Lung (tissue), 17 donors: ENCODE measurements at places on chromosomes 5 and 9. TPM values are rescaled to one million over a fixed set of nuclear protein-coding genes. Genes with fewer than 3 reads are reported as not detected.

DNA sequence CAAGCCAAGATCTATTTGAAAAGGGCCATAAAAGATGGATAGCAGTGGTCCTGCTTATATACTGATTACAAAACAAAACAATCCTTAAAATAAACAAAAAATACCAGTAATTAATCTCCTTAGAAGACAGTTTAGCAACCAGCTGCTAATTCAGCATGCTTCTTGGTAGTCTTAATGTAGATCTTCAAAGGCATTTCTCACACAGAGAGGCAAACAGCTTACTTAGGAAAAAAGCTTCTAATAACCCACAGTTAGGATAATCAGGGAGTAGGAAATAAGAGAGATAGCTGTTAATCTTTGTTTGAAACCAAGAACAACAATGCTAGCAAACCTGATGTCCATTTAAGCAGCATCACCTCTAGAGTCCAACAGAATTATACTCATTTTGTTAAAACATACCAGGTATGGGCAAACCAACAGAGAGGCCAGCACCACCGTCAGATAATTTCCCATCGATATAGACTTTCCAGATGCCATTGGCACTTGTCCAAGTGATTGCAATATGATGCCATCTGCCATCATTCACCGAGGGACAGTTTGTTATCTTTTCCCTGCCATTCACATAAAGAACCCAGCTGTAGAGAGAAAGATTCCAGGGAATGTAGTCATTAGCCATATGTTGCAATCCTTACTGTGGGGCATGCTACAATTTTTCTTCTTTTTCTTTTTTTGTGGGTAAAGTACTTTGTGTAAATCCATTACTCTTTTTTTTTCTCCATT lies 105.6 kb upstream of the TXNDC8 start:
- peak; percentile 70 for DNase-seq
- H3K27me3 ChIP-seq: no peaks in the 10 kb centered on the region
- no peak overlapping the region for H3K4me3 ChIP-seq

DNA sequence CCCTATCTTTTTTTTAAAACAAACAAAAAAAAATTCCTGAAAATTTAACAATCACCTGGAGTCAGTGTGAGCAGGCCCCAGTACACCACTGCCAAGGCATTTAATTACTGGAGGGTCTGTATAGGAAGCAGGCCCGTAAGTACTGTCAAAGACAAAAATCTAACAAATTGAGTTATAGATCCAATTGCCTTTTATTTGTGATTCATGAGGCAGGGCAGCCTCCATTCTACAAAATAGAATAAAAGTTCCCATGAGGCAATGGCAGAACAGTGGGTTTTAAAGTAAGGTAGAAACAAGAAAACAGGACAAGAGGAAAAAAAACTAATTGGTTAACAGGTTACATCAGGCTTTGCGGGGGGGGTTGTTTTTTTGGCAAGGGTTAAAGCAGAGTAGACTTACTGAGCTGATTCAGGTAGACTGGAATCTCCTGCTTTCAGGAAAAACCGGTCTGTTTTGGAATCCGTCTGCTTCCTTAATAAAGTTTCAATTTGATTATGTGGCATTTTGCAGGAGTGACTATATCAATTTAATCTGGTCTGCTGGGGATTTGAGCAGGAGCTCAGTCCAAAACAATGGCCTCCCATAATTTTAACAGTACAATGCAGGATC lies 48.9 kb downstream of the AUH start:
- no peaks in the 10 kb centered on the region for H3K4me1 ChIP-seq
- H3K36me3 ChIP-seq: peaks cover 3% of the 10 kb centered on the region
- H3K27me3 ChIP-seq: no peaks in the 10 kb centered on the region
- no peak overlapping the region for H3K4me3 ChIP-seq
- no peak overlapping the region for H3K27ac ChIP-seq

DNA sequence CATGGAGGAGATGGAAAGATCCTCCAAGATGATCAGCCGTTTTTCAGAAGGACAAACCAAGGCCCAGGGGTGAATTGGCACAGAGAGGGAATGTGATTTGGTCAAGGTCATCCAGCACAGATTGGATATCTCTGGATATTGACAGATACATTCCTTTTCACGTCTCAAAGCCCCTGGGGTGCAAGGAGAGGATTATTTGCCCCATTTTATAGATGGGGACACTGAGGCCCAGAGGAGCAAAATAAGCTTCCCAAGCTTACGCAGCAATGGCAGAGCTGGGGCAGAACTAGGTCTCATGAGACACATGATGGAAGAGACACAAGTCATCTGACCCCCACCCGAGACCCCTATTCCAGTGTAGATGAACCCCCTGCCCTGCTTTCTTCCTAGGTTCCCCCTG lies 895 bp upstream of the PDGFRB start:
- H3K27me3 ChIP-seq: no peaks in the 10 kb centered on the region
- peak overlapping the region; percentile 43 for H3K27ac ChIP-seq
- H3K4me3 ChIP-seq: no peak overlapping the region
- peaks cover 38% of the 10 kb centered on the region for H3K4me1 ChIP-seq
- no peak for DNase-seq

DNA sequence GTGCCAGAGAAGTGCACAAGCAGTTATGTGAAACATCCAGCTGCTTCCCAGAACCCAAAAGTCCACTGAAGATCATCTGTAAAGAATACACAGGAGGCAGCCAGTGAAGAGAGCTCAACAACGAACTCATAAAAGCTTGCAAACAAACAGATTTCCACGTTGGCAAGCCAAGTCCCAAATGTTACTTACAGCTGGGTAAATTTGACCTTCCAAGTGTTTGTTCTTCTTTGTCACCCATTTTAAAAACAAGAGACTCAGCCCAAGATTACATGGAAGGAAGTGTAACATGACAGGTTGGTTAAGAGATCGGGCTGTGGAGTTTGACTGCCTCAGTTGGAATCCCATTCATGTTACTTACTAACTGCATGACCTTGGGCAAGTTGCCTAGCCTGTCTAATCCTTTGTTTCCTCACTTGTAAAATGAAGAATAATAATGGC lies 174.9 kb upstream of the PAPPA start:
- no peaks in the 10 kb centered on the region for H3K36me3 ChIP-seq
- DNase-seq: peak; percentile 86
- H3K4me1 ChIP-seq: no peaks in the 10 kb centered on the region
- H3K4me3 ChIP-seq: no peak overlapping the region
- no peaks in the 10 kb centered on the region for H3K27me3 ChIP-seq

GRCh38 chr5:40307920-40308319 lies 371.8 kb upstream of the PTGER4 start:
- no peaks in the 10 kb centered on the region for H3K27me3 ChIP-seq
- no peak for DNase-seq
- no peaks in the 10 kb centered on the region for H3K36me3 ChIP-seq
- no peak overlapping the region for H3K4me3 ChIP-seq

- peaks cover 8% of the 10 kb centered on the region for H3K4me1 ChIP-seq
- H3K27me3 ChIP-seq: no peaks in the 10 kb centered on the region
- H3K36me3 ChIP-seq: peaks cover 8% of the 10 kb centered on the region
- no peak for DNase-seq
- no peak overlapping the region for H3K4me3 ChIP-seq
- H3K27ac ChIP-seq: no peak overlapping the region
Observed at GRCh38 chr9:6424940-6425339, 11.9 kb downstream of the UHRF2 start.

GRCh38 chr5:138037271-138037670 lies 4.4 kb upstream of the FAM13B start:
- DNase-seq: no peak
- no peaks in the 10 kb centered on the region for H3K27me3 ChIP-seq
- peaks cover 3% of the 10 kb centered on the region for H3K4me1 ChIP-seq
- H3K27ac ChIP-seq: no peak overlapping the region
- H3K4me3 ChIP-seq: no peak overlapping the region

The OR1Q1 gene
- total RNA-seq: not detected

The ENTPD2 gene
- total RNA-seq: 3.2 TPM
